ENCODE measurements at places on chromosomes 1 and 21.

DNA sequence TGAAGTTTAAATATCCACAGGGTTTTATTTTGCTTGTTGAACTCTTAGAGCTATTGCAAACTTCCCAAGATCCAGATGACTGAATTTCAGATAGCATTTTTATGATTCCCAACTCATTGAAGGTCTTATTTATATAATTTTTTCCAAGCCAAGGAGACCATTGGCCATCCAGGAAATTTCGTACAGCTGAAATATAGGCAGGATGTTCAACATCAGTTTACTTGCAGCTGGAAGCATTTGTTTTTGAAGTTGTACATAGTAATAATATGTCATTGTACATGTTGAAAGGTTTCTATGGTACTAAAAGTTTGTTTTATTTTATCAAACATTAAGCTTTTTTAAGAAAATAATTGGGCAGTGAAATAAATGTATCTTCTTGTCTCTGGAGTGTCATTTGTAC, 32.8 kb upstream of the DDR2 start:
- DNase-seq, result no peak

- DNase-seq, result no peak
Observed at GRCh38 chr1:178529364-178530036, 16.6 kb downstream of the TEX35 start.

DNA sequence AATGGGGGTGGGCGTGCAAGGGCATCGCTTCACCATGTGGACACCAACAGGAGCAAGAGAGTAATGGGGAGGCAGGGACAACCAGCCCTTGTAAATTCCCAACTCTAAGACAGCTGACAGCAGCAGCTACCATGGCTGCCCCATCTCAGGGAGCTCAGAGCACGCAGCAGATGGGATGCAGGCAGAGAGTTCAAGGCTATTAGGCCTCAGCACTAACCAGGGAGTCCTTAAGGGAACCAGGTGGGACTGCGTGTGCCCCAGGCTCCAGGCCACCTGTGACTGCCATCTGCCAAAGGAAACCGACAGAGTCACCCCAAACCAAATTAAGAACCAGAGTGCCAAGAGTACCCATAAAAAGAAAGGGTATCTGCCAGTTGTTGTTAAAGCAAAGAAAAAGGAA, 33.7 kb upstream of the PRDM2 start:
- DNase-seq, result no peak

DNA sequence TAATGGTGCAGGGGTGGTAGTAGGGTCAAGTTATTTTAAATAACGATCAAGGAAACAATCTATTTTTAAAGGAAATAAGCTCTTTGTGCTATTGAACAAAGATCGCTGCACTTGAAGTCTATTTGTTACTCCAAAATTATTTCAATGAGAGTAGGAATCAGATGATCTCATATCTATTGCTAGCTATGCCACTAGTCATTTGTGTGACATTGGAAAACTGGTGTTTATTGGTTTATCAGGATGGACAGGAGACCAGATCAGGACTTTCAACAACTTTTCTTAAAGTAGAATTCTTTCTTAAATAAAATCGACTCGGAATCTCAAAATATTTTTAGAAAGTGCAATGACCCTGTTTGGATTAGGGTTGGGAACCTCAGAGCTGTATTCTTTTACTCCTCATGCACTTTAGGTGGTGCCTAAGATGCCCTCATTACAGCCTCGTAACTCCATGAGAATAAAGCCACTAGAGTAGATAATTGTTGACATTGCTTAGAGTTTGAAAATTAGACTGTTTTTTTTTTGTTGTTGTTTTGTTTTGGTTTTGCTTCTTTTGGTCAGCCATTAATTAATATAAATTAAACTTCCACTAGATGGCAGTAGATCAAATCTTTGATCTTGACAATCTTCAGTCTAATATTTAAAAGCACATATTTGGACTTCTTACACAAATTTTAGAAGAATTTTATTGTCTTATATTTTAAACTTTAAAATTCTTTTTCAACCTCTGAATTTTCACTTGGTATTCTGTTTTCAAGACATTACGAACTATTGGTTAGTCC, 352.4 kb downstream of the USP25 start:
- no peak for DNase-seq

DNA sequence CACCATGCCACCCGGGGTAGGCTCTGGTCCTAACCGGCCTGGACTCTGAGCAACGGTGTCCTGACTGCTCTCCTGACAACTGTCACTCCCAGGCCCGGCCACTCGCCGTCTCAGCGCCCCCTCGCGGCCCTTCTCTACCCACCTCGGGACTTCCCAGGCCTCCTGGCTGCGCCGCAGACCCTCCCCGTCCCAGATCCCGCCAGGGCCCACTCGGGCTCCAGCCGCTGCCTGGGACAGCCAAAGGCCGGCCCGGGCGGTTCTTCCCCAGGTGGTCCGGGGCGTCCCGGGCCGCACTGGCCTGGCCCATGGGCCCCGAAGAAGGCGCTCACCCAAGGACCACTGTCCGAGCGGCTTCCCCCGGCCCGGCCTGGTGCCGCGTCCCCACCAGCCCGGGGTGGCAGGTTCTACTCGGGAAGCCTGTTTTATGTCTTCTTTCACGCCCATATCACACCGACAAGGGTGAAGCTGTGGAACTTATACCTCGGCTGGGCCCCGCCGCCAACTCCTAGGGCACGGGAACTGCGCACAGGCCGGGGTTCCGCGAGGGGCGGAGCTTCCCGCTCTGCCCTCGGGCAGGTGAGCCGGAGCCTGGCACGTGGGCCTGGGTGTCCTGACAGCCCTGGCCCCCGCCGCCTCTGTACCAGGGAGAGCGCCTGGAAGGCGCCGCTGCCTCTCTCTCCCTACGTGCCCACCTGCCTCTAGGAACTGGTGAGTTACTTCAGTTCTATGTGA, 138.3 kb downstream of the TTLL7 start:
- DNase-seq, result peak; percentile 76

GRCh38 chr1:54007613-54008012, 10.4 kb downstream of the LDLRAD1 start:
- no peak for DNase-seq

DNA sequence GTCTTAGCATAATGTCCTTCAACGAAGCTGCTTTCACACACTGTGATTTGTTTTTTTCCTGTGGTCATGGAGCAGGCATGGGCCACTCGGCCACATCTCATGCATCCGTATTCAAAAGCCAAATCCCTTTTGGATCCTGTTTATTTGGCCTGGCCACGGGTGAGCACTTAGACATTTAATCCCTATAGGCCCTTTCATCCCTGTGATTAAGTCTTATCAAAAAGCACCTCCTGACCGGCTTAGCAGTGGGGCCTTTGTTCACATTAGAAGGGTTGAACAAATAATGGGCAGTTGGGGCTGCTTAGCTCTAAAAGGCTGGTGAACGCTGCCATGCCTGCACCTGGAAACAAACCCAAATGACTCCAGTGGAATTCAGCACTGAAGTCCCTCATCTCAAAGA, 2.0 kb downstream of the KCNE2 start:
- no peak for DNase-seq

DNA sequence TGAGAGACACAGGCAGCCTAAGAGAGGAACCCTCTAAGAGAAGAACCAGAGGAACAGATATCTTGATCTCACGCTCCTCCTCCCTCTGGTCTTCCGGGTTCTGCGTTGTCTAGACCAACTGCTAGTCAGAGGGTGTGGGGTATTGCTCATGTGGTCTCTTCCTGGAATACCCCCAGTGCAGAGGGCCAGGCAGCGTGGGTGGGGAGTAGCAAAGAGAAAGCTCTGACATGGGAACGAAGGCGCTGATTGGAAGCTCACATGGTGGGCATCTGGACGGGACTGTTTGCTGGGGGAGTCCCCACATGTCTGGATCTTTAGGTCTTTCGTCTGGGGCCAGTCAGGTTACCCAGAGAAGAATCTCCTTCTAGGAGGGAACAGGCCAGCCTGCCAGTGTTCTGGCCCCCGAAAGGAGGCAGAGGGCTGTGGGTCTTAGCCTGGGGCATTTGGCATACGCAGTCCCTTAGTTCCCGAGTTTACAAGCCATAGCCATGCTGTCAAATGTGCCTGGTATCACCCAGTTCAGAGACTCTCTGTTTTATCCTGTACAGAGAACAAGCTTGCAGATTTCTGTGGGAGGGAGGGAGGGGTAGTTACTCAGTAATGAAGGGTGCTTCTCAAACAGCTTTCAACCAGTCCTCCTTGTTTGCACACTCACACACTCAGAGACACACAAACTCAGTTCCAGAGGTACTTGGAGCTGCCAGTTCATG, 18.3 kb upstream of the IL6R start:
- peak; percentile 90 for DNase-seq

- no peak for DNase-seq
Observed at GRCh38 chr1:48216313-48216712, 6.2 kb upstream of the SLC5A9 start.

DNA sequence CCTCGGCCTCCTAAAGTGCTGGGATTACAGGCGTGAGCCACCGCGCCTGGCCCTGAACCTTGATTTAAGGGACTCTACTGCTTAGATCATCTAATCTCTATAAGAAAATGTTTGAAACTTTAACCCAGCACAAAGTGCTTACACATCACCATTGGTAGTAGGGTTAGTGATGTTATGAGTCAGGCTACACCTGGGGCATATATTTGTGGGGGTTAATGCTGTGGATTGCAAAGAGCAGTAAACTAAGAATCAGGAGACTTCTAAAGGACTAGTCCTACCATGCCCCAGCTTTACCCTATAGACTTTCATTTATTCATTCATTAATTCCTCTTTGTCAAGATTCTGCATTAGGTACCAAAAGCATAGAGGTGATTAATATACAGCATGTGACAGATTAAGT, 880.5 kb downstream of the TTLL7 start:
- DNase-seq, result no peak

GRCh38 chr1:11391327-11391726, 87.6 kb upstream of the DISP3 start:
- no peak for DNase-seq

GRCh38 chr1:223538981-223539380, 126.5 kb downstream of the CAPN8 start:
- DNase-seq, result no peak

- DNase-seq, result no peak
Observed at GRCh38 chr1:39623053-39623452, 16.4 kb downstream of the HEYL start.

GRCh38 chr1:34682452-34683223, 72.2 kb upstream of the GJB5 start:
- DNase-seq, result no peak

- DNase-seq, result no peak
Observed at GRCh38 chr1:241677201-241677600, 25.1 kb downstream of the WDR64 start.

DNA sequence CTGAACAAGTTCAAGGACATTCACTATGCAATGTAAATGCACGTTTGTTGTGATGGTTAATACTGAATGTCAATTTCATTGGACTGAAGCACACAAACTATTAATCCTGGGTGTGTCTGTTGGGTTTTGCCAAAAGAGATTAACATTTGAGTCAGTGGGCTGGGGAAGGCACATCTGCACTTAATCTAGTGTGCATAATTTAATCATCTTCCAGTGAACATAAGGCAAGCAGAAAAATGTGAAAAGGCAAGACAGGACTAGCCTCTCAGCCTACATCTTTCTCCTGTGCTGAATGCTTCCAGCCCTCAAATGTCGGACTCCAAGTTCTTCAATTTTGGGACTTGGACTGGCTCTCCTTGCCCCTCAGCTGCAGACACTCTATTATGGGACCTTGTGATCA, 40.1 kb downstream of the PRPF38A start:
- DNase-seq, result no peak

GRCh38 chr1:68570871-68571270, 74.0 kb upstream of the DEPDC1 start:
- DNase-seq, result no peak

- no peak for DNase-seq
Observed at GRCh38 chr1:62280150-62280549, 39.1 kb downstream of the KANK4 start.

- no peak for DNase-seq
Observed at GRCh38 chr1:46317323-46317722, 13.8 kb downstream of the UQCRH start.

DNA sequence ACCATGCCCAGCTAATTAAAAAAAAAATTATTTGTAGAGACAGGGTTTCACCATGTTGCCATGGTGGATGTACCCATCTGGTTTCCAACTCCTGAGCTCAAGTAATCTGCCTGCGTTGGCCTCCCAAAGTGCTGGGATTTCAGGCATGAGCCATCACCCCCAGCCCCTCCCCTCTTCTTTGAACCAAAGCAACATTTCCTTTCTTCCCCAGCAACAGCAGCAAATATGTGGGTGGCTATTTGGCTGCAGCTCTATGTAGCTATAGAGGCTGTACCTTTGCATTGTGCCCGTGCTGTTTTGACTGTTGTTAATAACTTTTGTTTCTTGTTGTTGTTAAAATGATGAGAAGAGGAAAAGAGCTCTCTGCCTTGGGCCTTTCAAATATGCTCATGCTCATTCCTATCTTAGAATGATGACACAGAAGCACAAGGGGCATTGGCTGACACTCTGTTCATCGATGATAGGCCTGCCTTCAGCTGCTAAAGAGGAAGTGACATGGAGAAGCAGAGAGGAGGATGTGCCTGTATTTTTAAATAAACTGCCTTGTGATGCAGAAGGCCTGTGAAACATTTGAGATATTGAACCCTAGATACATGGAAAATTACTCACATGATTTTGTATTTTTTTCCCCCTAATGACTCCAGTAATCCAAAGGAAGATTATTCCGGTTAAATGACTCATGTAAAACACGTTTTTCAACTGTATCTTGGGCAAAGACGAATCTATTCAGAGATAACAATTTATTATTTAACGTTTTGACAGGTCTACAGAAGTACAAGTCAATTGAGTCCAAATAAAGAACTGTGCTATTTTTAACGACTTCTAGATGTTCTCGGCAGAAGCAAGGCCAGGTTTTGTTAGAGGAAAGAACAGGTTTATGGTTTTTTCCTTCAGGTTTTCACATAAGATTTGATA, 20.5 kb upstream of the XPR1 start:
- no peak for DNase-seq

- DNase-seq, result no peak
Observed at GRCh38 chr1:186479162-186479561, 18.2 kb upstream of the PDC start.

DNA sequence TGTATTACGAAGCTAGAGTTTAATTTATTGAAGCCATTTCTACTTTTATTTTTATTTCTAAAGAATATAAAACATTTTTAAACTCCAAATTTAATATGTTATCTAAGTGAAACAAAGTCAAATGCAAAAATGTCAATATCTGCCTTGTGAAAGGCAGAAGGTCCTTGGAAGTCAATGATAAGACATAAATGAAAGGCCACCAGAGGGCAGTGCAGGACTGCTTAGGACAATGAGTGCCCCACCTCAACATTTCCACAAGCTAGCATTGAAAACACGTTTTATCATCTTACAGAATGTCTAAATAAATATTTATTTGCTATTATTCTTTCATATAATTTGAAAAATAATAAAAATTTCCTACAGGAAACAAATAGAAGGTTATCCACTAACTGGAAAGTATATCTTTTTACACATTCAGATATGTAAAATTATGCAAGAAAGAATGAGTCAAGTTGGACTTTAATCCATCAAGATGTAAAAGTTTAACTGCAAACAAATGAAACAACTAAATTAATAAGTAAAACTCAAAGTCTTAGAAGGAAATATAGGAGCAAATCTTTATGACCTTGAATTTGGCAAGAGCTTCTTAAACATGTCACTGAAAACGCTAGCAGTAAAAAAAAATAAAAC, 140.1 kb upstream of the FMN2 start:
- DNase-seq, result peak; percentile 27

GRCh38 chr1:8075511-8076051, 49.5 kb upstream of the ERRFI1 start:
- DNase-seq, result no peak

GRCh38 chr1:155134322-155134721, 1.3 kb upstream of the SLC50A1 start:
- DNase-seq, result no peak
